ENCODE measurements at places on chromosomes 13 and 19. TPM values are rescaled to one million over a fixed set of nuclear protein-coding genes. Genes with fewer than 3 reads are reported as not detected.
A peak's percentile ranks its signal among the peaks of the same experiment; 100 is the strongest.

DNA sequence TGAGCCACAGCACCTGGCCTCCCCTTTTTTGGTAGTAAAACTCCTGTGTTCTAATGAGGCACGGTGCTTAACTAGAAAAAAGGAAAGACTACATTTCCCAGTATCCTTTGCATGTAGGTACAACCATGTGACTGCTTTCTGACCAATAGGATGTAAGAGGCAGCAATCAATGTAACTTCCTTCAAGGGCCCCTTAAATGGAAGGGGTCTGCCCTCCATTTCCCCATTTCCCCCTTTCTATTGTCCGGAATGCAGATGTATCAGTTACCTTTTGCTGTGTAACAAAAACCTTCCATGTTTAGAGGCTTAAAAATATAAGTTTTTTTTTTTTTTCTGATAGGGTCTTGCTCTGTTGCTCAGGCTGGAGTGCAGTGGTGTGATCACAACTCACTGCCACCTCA, 2.2 kb downstream of the GPR32 start:
- no peak for DNase-seq
- H3K36me3 ChIP-seq = peaks cover 4% of the 10 kb centered on the region
- no peaks in the 10 kb centered on the region for H3K4me1 ChIP-seq
- no peak overlapping the region for H3K27ac ChIP-seq
- H3K27me3 ChIP-seq = peaks cover 5% of the 10 kb centered on the region

The ZNF728 gene
- total RNA-seq = not detected

DNA sequence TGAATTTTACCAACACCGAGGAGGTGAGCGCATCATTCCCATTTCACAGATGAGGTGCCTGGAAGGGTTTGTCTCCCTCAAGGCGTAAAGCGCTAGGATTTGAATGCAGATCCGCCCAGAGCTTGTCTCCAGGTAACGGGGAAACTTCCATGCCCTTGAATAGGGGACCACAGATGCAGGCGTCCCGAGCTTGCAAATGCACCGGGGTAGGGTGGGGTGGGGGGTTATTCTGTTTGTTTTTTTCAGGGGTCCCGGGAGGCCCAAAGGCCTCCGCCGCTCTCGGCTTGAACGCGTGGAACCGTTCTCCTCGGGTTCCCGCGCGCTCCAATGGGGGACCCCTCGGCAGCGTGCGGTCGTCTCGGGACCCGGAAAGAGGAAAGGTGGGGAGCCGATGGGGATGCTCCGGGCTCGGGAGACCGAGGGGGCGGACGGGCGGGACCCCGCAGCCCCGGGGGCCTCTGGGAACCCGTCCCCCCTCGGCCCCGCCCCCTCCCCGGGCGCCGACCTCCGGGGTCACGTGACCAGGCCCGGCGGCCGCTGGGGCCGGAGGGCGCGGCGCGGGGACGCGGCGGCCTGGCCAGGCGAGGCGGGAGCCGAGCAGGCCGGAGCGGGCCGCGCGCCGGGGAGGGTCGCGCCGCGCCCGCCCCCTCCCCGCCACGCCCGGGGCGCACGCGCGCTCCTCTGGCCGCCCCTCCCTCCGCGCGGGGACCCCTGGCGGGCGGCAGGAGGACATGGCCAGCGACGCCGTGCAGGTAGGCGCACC, at the start of gene PKN1:
Gene PKN1, plus strand, starts transcription at position 516 of the 763 bp plus-strand sequence. Its CDS starts 216 bp downstream, at position 732.
- DNase-seq = peak; percentile 67
- H3K27me3 ChIP-seq = peaks cover 4% of the 10 kb centered on the region
- peak within 1 kb of the TSS; percentile 61 for H3K27ac ChIP-seq
- H3K4me3 ChIP-seq = peak within 1 kb of the TSS; percentile 95
- peaks cover 16% of the 10 kb centered on the region for H3K4me1 ChIP-seq
- peaks cover 5% of the 10 kb centered on the region for H3K36me3 ChIP-seq

- no peaks in the 10 kb centered on the region for H3K36me3 ChIP-seq
- H3K4me1 ChIP-seq = no peaks in the 10 kb centered on the region
- H3K27ac ChIP-seq = no peak overlapping the region
- no peak for DNase-seq
- H3K4me3 ChIP-seq = no peak overlapping the region
Observed at GRCh38 chr13:103303078-103303651, 236.9 kb upstream of the SLC10A2 start.

DNA sequence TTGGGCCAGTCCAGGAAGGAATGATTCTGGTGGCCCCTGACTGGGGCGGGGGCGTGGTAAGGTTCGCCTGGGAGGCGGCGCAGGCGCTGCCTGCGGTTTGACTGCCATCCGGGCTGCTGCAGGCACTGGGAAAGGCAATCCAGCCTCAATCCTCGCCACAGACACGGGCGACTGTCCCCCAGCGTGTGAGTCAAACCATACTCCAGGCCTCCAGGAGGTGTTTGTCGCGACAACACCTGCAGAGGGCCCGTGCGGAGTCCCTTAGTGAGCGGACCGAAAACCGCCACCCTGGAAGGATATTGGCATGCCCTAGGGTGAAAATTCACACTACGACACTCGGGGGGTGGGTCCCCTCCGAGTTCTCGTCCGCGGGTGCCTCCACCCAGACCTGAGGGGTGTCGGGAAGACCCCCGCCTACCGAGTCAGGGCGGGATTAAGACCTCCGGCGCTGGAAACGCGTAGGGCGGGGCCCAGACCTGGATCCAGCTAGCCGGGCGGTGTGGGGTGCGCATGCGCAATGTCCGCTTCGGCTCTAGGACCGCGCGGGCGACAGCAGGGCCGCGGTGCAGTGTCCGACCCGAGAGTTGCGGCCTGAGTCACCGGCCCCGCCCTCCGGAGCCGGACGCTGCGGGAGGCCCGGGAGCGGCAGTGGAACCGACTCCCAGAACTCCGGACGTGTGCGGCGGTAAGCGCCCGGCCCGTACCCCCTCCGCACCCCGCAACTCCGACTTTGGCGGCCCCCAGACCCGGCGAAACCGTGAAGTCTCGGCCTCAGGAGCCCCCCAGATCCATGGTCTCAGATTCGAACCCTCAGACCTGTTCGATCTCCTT, at the start of gene CAPNS1:
Gene CAPNS1, plus strand, starts transcription at position 594 of the 831 bp plus-strand sequence. CDS start 946 bp downstream, outside the sequence.
- H3K4me3 ChIP-seq = peak within 1 kb of the TSS; percentile 99
- H3K27ac ChIP-seq = peak within 1 kb of the TSS; percentile 98
- peaks cover 15% of the 10 kb centered on the region for H3K27me3 ChIP-seq
- H3K4me1 ChIP-seq = peaks cover 16% of the 10 kb centered on the region
- peak; percentile 97 for DNase-seq

The LILRA1 gene
- not detected for total RNA-seq

- H3K27ac ChIP-seq = no peak overlapping the region
- no peaks in the 10 kb centered on the region for H3K36me3 ChIP-seq
- DNase-seq = no peak
- H3K27me3 ChIP-seq = no peaks in the 10 kb centered on the region
Observed at GRCh38 chr13:35389535-35389934, 87.0 kb downstream of the MAB21L1 start.

DNA sequence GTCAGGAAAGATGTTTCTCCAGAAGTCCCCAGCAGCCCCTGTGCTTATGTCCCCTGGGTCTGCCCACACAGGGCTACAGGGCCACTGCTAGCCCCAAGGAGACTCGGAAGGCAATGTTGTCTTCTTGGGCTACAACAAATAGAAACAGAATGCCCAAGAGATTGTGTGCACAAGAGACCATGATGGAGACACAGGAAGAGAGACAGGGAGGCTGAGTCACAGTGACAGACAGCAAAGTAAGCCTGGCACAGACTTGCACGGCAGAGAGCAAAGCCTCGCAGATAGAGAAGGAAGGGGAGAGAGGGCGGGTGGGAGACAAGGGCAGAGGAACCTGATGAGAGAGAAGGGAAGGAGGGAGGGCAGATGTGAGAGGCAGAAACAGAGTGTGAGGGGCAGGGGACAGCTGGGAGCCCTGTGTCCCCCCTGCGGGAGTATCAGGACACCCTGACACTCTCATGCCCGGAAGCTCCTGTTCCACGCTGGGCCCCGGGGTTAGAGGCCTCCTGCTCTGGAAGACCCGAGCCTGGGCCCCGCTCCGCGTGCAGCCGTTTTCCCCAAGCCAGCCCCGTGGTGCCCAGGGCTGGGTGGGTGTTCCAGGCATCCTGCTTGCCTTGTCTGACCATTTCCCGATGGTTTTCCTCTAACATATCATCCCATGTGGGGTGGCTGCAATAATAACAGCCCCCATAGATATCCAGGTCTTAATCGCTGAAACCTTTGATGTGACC, 2.7 kb upstream of the PLA2G4C start:
- H3K36me3 ChIP-seq = peaks cover 10% of the 10 kb centered on the region
- H3K4me3 ChIP-seq = no peak overlapping the region
- H3K27ac ChIP-seq = no peak overlapping the region
- no peak for DNase-seq
- peaks cover 4% of the 10 kb centered on the region for H3K27me3 ChIP-seq
- H3K4me1 ChIP-seq = no peaks in the 10 kb centered on the region

DNA sequence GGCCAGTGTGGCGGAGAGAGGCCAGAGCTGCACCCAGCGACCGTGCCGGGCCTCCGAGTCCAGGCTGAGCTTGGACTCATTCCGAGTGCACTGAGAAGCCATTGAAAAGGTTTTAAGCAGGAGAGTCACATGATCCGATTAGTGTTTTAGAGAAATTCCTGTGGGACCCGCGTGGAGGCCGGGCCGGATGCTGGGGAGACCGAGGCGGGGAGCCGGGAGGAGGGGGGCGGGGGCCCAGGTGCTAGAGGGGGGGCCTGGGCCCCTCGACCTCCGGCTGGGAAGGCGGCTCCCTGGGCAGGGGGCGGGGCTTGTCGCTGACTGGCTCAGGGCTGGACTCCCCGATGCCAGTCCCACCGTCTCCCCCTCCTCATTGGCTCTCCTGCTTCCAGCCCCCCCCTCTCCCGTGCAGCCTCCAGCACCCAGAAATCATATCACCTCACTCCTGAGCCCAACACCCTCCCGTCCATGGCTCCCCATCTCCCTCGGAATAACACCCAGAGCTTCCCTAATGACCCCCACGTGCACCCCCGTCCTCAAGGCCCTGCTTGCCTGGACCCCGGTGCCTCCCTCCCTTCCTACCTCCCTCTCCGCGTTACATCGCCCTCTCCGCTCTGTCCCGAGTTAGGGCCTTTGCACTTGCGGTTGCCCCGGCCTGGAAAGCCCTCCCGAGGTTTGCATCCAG, 5.2 kb upstream of the ZNF579 start:
- peaks cover 4% of the 10 kb centered on the region for H3K36me3 ChIP-seq
- peak; percentile 77 for DNase-seq
- peaks cover 16% of the 10 kb centered on the region for H3K27me3 ChIP-seq
- peaks cover 22% of the 10 kb centered on the region for H3K4me1 ChIP-seq
- peak overlapping the region; percentile 82 for H3K27ac ChIP-seq

DNA sequence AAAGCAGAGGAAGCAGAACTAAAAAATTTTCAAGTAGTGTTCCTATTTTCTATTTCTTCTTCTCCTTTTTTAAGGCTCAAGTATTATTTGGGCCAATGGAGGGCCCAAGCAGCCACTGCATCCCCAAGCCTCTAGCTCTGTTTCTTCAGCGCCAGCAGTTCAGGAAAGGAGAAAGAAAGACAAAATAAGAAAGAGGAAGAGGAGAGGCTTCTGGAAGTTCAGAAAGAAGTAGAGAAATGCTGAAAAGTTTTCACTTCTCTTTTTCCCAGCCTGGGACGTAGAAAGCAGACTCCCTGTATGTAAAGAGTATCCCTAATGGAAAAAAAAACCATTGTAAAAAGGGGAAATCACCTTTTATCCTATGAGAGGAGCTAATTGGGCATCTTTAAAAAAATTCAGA, 165.5 kb upstream of the KLF12 start:
- no peaks in the 10 kb centered on the region for H3K4me1 ChIP-seq
- H3K27ac ChIP-seq = no peak overlapping the region
- no peaks in the 10 kb centered on the region for H3K36me3 ChIP-seq
- no peak for DNase-seq
- H3K4me3 ChIP-seq = no peak overlapping the region
- peaks cover 4% of the 10 kb centered on the region for H3K27me3 ChIP-seq

The TRAPPC2B gene
- total RNA-seq = 13.0 TPM

- no peaks in the 10 kb centered on the region for H3K4me1 ChIP-seq
- H3K27me3 ChIP-seq = peaks cover 4% of the 10 kb centered on the region
- DNase-seq = no peak
- no peak overlapping the region for H3K4me3 ChIP-seq
Observed at GRCh38 chr19:16002406-16003384, 53.9 kb downstream of the OR10H4 start.

The CYP4F8 gene
- not detected for total RNA-seq

DNA sequence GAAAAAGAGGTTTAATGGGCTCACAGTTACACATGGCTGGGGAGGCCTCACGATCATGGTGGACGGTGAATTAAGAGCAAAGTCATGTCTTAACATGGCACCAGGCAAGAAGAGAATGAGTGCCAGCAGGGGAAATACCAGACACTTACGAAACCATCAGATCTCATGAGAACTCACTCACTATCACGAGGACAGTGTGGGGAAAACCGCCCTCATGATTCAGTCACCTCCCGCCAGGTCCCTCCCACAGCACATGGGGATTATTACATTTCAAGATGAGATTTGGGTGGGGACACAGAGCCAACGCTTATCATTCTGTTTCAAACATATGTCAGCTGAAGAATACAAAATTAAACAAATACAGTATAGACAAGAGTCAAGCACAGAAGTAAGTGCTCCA, 165.1 kb downstream of the PCCA start:
- no peaks in the 10 kb centered on the region for H3K27me3 ChIP-seq
- no peak overlapping the region for H3K27ac ChIP-seq
- H3K36me3 ChIP-seq = peaks cover 8% of the 10 kb centered on the region
- DNase-seq = no peak
- peaks cover 14% of the 10 kb centered on the region for H3K4me1 ChIP-seq

The FUT6 gene
- 0.18 TPM for total RNA-seq

The RNF225 gene
- not detected for total RNA-seq

The ZNF546 gene
- 4.0 TPM for total RNA-seq

The KASH5 gene
- 0.26 TPM for total RNA-seq

The MEIOSIN gene
- not detected for total RNA-seq

The POGLUT2 gene
- total RNA-seq = 15.2 TPM

- H3K27ac ChIP-seq = no peak overlapping the region
- DNase-seq = no peak
- H3K27me3 ChIP-seq = peaks cover 8% of the 10 kb centered on the region
- H3K4me1 ChIP-seq = peaks cover 7% of the 10 kb centered on the region
- H3K4me3 ChIP-seq = no peak overlapping the region
Observed at GRCh38 chr13:44870456-44870929, 118.8 kb downstream of the NUFIP1 start.

DNA sequence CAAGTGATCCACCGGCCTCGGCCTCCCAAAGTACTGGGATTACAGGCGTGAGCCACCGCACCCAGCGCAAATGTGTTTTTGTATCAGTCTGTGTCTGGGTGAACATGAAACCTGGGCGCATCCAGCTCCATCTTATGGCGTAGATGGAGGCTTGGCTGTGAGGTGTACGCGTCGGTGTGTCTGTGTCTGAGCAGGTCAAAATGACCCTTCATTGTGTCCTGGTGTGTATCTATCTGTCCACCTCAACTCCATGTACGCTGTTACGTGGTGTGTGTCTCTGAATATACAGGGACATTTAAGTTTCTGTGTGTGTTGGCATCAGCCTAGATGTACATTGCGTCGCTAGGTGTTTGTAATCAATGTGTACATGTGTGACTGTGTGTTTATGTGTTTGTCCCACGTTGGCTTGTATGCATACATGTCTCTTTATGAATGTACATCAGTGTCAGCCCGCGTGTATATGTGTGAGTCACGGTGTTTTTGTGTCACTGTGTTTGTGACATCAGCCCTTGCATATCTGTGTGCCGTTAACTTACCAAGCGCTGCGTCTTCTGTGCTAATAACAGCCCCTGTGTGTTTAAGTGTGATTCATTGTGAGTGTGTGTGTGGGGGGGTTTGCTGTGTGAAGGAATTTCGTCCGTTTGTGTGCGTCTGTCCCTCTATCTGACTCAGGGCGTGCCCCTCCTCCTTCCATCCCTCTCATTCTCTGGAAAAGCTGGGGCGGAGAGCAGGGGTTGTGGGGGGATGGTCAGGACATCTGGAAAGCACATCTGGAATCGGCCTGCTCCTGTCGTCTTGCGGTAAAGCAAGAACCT, 6.4 kb downstream of the AXL start:
- H3K27ac ChIP-seq = peak overlapping the region; percentile 34
- DNase-seq = no peak
- peaks cover 12% of the 10 kb centered on the region for H3K36me3 ChIP-seq
- peaks cover 11% of the 10 kb centered on the region for H3K4me1 ChIP-seq

GRCh38 chr13:45417790-45418534, at the start of gene SLC25A30:
Gene SLC25A30 (minus strand): TSS chr13:45418373. CDS start chr13:45411425, 6,948 bp downstream.
- peak within 1 kb of the TSS; percentile 94 for H3K4me3 ChIP-seq
- H3K27me3 ChIP-seq = no peaks in the 10 kb centered on the region
